Bronchial smooth muscle cell (primary cell): ENCODE measurements at places on chromosomes 7 and 10. TPM values are rescaled to one million over a fixed set of nuclear protein-coding genes. Genes with fewer than 3 reads are reported as not detected.

The CYP26A1 gene
- total RNA-seq = not detected in 2 replicates

The IFIT2 gene
- total RNA-seq = 8.0 and 9.1 TPM in 2 replicates

The PGAM2 gene
- total RNA-seq = 0.09 and 0.63 TPM in 2 replicates

The CUBN gene
- total RNA-seq = 1.9 and 2.2 TPM in 2 replicates

The TMEM196 gene
- total RNA-seq = not detected in 2 replicates

The CTAGE8 gene
- total RNA-seq = 0.16 and 0.60 TPM in 2 replicates

The H2BK1 gene
- total RNA-seq = not detected in 2 replicates

The GPR26 gene
- not detected in 2 replicates for total RNA-seq

The RHOBTB1 gene
- total RNA-seq = 9.9 and 15.5 TPM in 2 replicates

The MET gene
- 13.1 and 20.2 TPM in 2 replicates for total RNA-seq

The AGAP4 gene
- total RNA-seq = 1.9 and 4.3 TPM in 2 replicates

The RAB11FIP2 gene
- 6.9 and 10.6 TPM in 2 replicates for total RNA-seq

The PIK3CG gene
- not detected in 2 replicates for total RNA-seq

The TACR2 gene
- total RNA-seq = under 0.01 TPM in 1 of 2 replicates, not detected in the other

The AKR1E2 gene
- total RNA-seq = 3.8 and 9.3 TPM in 2 replicates

The TUBB8 gene
- not detected in 2 replicates for total RNA-seq

The WDR86 gene
- total RNA-seq = 0.95 and 3.8 TPM in 2 replicates

The UCN3 gene
- not detected in 2 replicates for total RNA-seq

The C7orf33 gene
- not detected in 2 replicates for total RNA-seq

The NPSR1 gene
- not detected in 2 replicates for total RNA-seq

The CCZ1B gene
- total RNA-seq = 44.9 and 59.0 TPM in 2 replicates

The PUS7 gene
- 5.4 and 5.8 TPM in 2 replicates for total RNA-seq

The CLDN4 gene
- total RNA-seq = 0.32 and 0.43 TPM in 2 replicates

The SYNPO2L gene
- not detected in 2 replicates for total RNA-seq

The C10orf53 gene
- not detected in 2 replicates for total RNA-seq

The ASZ1 gene
- not detected in 2 replicates for total RNA-seq

The GPNMB gene
- total RNA-seq = 264 and 417 TPM in 2 replicates

The SPAG6 gene
- not detected in 2 replicates for total RNA-seq

The HSPB1 gene
- total RNA-seq = 25.8 and 35.6 TPM in 2 replicates

The PRLHR gene
- 0.09 TPM in 1 of 2 replicates, not detected in the other for total RNA-seq

The VWA2 gene
- 0.86 and 0.95 TPM in 2 replicates for total RNA-seq

The ZPBP gene
- not detected in 2 replicates for total RNA-seq

The ERV3-1 gene
- total RNA-seq = 6.5 and 8.2 TPM in 2 replicates

The SLC26A5 gene
- total RNA-seq = under 0.01 TPM in 1 of 2 replicates, not detected in the other

The TTYH3 gene
- total RNA-seq = 27.9 and 37.3 TPM in 2 replicates

The LRRD1 gene
- under 0.01 TPM in 1 of 2 replicates, not detected in the other for total RNA-seq

The CNPY1 gene
- not detected in 2 replicates for total RNA-seq

The GOLGA7B gene
- not detected in 2 replicates for total RNA-seq

The EN2 gene
- under 0.01 TPM in 1 of 2 replicates, not detected in the other for total RNA-seq

The EBLN1 gene
- total RNA-seq = not detected in 2 replicates

The AGBL3 gene
- total RNA-seq = 0.32 and 0.52 TPM in 2 replicates

The CUX1 gene
- 37.9 and 41.1 TPM in 2 replicates for total RNA-seq

The METTL27 gene
- 8.3 and 11.8 TPM in 2 replicates for total RNA-seq

The SPDYE6 gene
- total RNA-seq = not detected in 2 replicates

The LLCFC1 gene
- total RNA-seq = not detected in 2 replicates

The CCL26 gene
- 1.4 TPM in 1 of 2 replicates, not detected in the other for total RNA-seq

The SLC25A28 gene
- 15.3 and 32.3 TPM in 2 replicates for total RNA-seq
